ENCODE measurements at places on chromosomes 7 and 10. TPM values are rescaled to one million over a fixed set of nuclear protein-coding genes. Genes with fewer than 3 reads are reported as not detected.

DNA sequence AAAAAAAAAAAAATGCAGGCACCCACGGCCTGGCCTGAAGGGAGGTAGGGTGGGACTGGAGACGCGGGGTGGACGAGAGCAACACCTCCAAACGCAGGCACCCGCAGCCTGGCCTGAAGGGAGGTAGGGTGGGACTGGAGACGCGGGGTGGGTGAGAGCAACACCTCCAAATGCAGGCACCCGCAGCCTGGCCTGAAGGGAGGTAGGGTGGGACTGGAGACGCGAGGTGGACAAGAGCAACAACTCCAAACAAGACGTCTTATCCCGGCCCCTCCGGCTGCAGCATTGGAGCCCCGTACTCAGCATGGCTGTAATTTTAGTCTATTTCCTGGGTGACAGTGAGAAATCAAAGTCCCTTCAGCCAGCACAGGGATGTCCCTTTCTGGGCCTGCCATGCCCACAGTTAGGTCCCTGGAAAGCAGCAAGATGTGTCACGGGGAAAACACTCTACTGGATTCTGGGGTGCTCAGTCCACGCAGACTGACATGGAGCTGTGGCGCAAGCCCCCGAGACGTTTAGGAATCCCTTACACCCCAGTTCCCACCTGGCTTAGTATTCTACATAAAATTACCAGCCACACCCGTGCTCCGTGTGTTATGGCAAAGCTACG lies 119.9 kb downstream of the WDR37 start:
- no peak for DNase-seq

DNA sequence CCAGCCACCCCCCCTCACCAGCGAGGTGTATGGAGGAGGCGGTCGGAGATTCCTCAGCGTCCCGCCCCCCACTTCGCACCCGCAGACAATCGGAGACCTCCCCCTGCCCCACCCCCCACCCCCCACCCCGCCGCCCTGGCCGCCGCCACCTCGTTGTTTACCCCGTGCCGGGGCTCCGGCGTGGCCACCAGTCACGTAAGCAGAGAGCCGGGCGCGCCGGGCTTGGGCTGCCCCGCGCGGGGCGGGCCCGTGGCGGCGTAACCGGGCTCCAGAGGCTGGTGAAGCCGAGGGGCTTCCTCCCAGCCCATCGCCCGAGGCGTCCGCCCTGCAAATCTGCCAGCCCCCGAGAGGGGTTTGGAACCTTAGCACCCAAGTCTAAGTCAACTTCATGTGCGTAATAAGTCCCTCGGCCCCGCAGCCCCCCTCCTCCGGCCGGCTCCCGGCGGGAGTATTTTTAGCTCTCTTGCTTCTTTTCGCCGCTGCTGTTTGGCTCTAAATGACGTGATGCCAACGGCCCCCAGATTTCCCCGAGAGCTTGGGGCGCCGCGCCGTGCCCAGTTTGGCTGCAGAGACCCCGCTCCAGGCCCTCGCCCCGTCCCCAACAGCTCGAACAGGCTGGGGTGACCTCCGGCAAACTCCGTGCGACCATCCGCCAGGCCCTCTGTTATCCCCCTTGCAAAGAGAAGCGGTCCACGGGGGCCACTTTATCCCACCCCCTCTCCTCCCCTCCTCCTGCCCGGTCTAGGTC lies 2.7 kb downstream of the MXI1 start:
- no peak for DNase-seq

- DNase-seq, result no peak
These were observed 35.6 kb downstream of the PLAC9 start for GRCh38 chr10:80168162-80168511.

Gene GRID2IP
- not detected for polyA plus RNA-seq

Gene MINDY3
- 4.4 TPM for polyA plus RNA-seq

- DNase-seq, result no peak
These were observed 375.9 kb downstream of the DNAJB6 start for GRCh38 chr7:157712666-157713235.

Gene LIPJ
- polyA plus RNA-seq, result not detected

DNA sequence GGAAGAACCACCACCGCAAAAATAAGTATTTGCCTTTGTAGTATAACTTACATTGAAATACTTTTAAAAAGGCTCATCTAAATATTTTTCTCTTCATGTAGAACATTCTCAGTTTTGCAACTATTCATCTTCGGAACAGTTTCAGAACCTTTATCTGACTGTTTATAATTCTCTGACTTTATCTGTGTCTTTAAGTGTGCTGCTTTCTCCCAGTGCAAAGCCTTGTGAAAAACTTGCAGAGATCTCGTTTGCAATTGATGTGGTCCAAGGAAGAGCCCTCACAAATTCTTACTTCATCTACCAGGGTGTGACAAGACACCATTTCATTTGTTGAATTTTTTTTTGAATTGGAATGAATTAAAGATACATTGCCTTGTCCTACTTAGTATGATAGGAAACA lies 186.4 kb downstream of the DKK1 start:
- DNase-seq, result no peak

DNA sequence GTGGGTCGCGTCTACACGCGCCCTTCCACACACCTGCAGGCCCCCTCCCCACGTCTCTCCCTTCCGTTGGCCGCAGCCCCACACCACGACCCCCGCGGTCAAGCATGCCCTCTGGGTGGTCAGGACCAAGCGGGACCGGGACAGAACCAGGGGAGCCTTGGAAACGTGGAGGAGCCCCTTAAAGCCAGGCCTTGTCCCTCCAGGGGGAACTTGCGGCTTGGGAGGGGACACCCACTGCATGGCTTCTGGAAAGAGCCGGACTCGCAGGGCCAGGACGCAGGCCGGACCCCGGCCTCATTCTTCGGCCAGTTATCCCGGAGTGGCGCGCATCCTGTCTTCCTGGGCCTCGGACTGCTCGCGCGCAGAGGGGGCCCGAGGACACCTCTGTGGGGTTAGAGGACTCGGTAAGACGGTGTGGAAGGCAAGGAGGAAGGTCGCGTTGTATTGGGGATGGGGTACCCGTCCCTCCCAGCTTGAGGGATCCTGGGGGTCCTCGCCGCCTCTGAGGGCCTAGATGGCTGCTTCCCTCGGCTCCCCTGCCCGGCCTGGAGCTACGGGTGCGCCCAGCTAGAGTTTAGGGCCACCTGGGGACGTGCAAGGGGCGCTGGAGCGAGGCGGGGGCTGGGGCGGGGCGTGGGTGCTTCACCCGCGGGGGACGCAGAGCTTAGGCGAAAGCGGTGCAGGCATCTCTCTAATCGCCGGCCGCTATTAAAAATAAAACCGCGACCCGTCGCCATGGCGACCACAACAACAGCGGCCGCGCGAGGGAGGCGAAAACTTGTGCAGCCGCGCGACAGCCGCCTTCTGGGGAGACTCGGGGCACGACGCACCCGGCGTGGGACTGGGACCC lies 1.8 kb upstream of the PDGFA start:
- DNase-seq, result no peak

Gene BAIAP2L1
- polyA plus RNA-seq, result not detected

- no peak for DNase-seq
These were observed 15.2 kb downstream of the PDZD8 start for GRCh38 chr10:117360016-117360415.

- DNase-seq, result no peak
These were observed 675.5 kb downstream of the PARD3 start for GRCh38 chr10:34139559-34139958.

GRCh38 chr10:60654813-60655464 lies 123.3 kb upstream of the CDK1 start:
- no peak for DNase-seq
